A673 (cell line): ENCODE measurements at places on chromosomes 2 and 18. TPM values are rescaled to one million over a fixed set of nuclear protein-coding genes. Genes with fewer than 3 reads are reported as not detected.

DNA sequence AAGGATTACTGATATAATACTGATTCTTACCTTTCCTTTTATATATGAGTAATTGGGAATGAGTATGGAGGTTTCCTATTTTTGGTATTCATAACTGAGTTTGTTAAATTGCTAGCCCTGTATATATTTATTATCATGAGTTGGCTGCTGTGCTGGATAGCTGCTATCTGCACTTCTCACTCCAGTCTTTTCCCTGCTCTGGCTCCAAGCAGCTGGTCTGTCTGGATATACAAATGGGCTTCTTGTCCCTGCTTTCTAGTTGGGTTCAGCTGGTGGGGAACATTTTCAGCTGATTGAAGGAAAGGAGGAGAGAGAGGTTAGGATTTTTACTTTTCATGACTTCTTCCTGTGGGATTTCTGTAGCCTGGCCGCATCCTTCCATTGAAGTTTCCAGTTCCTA is 41.2 kb downstream of the AGFG1 start:
- DNase-seq, result no peak

GRCh38 chr18:4450065-4450658 is 4.9 kb downstream of the DLGAP1 start:
- DNase-seq, result peak; percentile 88

The ACP1 gene
- 150 and 161 TPM in 2 replicates for total RNA-seq

DNA sequence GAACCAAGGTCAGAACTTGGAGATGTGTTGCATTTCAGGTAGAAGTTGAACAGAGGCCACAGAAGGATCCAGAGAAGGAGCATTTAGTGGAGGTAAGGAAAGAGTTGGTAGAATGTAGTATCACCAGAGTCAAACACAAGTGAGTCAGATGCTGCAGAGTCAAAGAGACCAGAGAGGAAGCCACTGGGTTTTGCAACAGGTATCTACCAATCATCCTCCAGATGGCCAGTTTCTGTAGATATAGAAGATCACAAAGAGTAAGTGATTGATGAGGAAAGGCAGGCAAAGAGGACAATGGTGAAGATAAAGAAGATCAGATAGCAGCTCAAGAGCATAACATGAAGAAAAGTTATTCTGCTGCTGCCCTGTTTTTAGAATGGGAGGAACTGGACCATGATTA is 75.9 kb downstream of the GTF3C3 start:
- DNase-seq, result no peak

DNA sequence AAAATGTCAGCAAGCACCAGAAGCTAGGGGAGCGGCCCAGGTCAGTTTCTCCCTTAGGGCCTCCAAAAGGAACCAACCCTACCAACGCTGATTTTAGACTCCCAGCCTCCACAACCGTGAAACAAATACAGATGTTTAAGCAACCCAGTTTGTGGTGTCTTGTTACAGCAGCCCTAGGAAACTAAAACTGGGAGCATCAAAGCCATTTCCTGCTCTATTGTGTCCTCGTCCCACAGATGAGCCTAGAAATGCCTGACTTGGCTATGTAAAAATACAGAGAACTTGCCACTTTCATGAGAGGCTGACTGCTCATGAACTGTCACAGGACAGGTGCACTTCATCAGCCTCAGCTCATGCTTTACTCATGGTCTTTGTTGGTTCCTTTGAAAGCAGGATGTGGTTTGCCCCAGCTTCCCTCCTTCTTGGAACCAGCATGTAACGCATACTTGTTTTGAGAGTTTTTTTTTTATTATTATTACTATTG is 97.6 kb upstream of the SLC39A10 start:
- DNase-seq, result peak; percentile 88

The MARCHF4 gene
- total RNA-seq, result 2.4 and 6.1 TPM in 2 replicates

DNA sequence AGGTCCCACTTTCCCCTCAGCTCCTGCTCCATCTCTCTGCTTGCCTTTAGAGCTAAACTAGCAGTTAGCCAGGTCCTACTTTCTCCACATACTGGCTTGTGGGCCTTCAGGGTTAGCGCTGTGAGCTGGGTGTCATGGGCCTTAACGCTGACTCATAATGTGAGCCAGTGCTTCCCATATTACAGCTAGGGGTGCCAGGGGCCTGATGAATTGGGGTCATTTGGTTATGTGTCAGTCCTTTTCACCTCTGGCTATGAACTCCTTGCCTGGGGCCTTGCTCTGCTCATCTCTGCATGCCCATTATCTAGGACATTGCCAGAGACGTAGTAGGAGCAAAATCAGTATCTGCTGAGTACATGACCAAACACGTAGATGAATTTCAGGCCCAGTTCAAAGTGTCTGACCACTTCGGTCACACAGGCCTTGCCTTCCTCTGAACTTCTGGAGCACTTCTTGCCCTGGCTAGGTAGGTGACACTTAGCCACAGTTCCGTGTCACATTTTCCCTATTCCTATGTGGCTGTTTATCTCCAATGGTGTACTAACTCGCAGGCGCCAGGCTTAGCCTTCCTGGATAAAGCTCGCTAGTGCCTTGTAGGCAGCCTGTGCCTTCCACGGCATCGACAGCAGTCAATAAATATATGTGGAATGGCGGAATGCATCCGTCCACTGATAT is 103.2 kb upstream of the SIX3 start:
- DNase-seq, result no peak

The SPP2 gene
- total RNA-seq, result not detected in 2 replicates

GRCh38 chr2:219633276-219634065 is 6.0 kb downstream of the SLC4A3 start:
- DNase-seq, result no peak

The AGFG1 gene
- 118 and 122 TPM in 2 replicates for total RNA-seq

DNA sequence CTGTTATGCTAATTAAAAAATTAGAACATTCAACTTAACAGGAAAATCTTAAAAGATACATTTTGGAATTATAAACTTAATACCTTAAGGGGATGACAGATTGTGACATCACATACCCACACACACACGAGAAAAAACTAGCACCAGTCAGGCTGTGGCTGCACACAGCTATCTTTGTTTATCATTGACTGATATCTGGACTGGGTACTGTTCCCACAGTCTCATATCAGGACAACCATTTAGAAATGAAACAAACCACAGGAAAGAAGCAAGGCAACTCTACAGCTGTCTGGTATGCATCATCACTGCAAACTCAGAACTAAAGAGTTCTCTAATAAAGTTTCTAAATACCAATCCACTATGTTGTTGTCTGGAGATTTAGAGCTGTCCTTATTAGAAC is 210.9 kb upstream of the SMAD7 start:
- no peak for DNase-seq

The TMEM200C gene
- total RNA-seq, result not detected in 2 replicates

GRCh38 chr18:62788876-62789275 is 73.5 kb downstream of the PHLPP1 start:
- no peak for DNase-seq

GRCh38 chr18:26536032-26536431 is 12.3 kb downstream of the KCTD1 start:
- no peak for DNase-seq

The SERPINB11 gene
- not detected in 2 replicates for total RNA-seq

DNA sequence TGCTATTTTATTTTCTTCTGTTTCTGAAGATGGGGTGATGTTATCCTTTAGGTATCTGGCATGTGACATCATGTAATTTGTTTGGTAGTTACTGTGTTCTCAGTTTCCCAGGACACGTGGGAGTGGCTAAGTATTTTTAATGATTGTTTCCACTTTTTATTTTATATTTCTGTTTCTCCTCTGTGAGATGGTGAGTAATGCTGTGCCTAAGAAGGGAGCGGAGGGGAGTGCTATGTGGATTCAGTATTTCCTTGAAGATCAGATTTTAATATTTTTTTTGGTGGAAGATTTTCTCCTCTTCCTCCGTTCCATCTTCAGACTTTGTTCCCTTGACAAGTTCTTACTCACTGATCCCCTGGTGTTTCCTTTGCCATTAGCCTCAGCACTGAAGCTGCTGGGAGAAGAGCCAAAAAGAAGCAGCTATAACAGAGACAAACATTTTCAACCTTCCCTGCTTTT is 180.0 kb upstream of the MMADHC start:
- DNase-seq, result peak; percentile 65

The L3MBTL4 gene
- total RNA-seq, result not detected in 2 replicates

GRCh38 chr2:191013682-191013931 is 364 bp downstream of the STAT1 start:
- no peak for DNase-seq

The GKN2 gene
- not detected in 2 replicates for total RNA-seq

The AMER3 gene
- total RNA-seq, result not detected in 2 replicates

The SULT1C4 gene
- not detected in 2 replicates for total RNA-seq

DNA sequence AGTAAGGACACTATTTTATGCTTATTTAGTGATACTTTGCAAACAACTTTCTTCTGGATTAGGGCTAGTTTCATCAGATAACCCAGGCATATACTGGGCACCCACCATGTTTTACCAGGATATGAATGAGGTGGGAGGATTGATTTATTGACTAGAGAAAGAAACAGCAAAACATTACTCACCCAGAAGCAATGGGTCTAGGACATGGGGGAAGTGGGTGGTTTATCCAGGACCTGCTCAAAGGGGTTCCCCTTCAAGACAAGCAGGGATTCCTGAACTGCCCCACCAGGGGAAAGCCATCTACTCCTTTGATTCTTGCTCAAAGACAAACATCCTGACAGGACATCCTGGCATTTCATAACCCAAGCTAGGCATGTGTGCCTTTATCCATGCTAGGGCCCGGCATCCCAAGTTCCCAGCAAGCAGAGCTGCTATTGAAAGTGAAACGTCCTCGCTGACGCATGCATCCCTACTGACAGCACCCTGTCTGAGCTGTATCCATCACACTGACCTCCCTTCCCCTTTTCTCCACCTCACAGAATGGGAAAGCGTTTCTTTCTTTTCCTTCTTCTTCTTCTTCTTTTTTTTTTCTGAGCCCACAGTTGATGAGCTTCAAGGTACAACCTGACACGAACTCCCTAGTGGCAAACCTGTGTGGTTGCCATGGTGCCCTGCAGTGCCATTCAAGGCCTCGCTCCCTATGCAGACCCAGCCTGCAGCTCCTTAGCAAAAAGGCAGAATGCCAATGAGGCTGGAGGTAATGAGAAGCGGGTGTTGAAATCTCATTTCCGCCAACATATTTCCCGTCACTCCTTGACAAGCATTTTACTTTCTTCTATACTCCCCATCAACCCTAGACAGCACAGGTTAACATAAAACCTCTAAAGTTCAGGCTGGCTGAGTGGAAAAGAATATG is 70.5 kb downstream of the CLHC1 start:
- DNase-seq, result no peak

GRCh38 chr18:60905699-60906098 is 427.5 kb upstream of the CDH20 start:
- no peak for DNase-seq

DNA sequence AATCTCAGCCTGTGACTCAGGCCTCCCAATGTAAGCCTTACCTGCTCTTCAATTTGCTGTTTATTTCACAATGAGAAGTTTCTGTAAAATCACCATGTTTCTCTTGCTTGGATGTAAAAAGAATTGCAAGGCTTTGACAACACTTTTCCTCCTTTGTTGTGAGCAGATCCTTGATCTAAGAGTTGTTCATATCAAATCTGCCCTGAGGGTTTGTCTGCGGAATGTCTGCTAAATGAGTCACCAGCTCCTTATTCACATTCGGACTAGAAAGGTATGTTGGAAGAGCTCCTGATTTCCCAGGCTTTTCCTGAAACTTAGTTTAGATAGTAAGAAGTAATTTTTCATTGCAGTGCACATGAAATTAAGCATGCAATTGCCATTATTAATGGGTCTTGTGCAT is 268.2 kb upstream of the TCF4 start:
- peak; percentile 57 for DNase-seq

- no peak for DNase-seq
These were observed 45.1 kb downstream of the ATIC start for GRCh38 chr2:215356948-215357461.

The EGR4 gene
- 1.9 and 2.0 TPM in 2 replicates for total RNA-seq

- no peak for DNase-seq
These were observed 274.6 kb downstream of the CDH20 start for GRCh38 chr18:61607867-61608266.

The SESTD1 gene
- total RNA-seq, result 26.9 and 38.0 TPM in 2 replicates

DNA sequence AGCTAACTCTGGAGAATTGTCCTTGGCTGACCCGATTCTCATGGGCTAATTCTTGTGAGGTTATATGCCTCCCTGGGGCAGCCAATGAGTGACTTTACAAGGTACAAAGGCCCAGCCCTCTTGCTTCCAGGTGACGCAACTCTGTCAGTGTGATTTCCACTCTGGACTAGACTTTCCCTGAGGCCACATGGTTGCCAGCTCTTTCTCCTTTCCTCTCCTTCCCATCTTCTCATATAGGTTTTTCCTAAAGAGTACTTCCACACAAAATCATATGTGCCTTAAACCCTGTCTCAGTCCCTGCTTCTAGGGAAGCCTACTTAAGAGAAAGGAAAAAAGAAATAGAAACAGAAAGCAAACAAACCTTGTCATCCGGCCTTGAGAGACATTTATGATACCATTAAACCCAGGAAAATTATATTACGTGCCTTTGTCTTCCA is 226.2 kb upstream of the ZSWIM2 start:
- DNase-seq, result no peak

- no peak for DNase-seq
These were observed 30.2 kb downstream of the PKP4 start for GRCh38 chr2:158486970-158487325.

DNA sequence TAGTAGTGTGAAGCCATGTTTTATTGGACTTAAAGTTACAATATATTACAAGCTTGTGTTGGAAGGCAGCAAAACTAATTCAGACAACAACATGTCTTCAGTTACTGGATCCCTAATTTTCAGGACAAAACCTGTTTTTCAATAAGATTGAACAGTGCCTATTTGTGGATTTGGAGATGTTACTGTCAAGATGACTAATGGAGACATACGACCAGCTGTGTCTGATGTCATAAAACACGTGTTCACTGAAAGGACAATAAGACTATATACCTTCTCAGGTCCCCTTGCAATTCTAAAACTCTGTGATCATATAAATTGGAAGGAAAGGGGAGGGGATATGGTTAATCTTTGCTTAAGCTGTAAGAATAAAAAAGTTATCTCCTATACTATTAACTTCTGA is 21.7 kb downstream of the METTL21A start:
- no peak for DNase-seq

The TMEM178A gene
- 0.21 and 0.81 TPM in 2 replicates for total RNA-seq

DNA sequence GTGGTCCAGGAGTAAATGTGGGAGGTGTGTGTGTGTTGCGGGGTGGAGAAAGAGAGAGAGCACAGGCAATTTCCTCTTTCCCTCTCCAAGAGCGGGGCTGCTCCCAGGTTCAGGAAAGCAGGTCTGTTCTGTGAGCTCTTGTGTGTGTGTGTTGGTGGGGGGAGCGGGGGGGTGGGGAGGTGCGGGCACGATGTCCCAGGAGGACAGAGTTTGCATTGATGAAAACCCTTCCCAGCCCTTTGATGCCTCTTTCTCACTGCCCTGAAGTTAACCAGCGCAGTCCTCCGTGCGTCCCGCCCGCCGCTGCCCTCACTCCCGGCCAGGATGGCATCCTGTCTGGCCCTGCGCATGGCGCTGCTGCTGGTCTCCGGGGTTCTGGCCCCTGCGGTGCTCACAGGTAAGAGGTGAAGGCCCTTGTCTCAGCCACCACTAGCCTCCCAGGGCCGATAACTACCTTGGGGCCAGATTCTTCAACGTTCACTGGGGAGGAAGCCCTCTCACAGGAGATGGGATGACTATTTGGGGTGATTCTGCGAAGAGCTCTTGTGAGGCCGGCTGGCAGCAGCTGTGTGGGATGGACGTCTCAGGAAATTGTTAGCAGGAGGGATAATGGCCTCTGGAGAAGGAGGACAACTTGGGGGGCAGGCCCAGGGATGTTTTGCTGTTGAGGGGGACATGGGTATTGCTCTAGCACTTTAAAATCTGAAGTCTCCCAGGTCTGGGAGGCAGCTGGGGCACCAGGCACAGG is at the start of gene SNORC:
SNORC (plus strand) TSS at position 247 of the 748 bp plus-strand sequence; CDS start at position 325, 78 bp downstream.
- DNase-seq, result no peak

The NRBP1 gene
- 86.3 and 93.0 TPM in 2 replicates for total RNA-seq

The NGEF gene
- 0.57 and 0.69 TPM in 2 replicates for total RNA-seq
